WERI-Rb-1 (cell line): ENCODE measurements at places on chromosomes 7 and 10.

DNA sequence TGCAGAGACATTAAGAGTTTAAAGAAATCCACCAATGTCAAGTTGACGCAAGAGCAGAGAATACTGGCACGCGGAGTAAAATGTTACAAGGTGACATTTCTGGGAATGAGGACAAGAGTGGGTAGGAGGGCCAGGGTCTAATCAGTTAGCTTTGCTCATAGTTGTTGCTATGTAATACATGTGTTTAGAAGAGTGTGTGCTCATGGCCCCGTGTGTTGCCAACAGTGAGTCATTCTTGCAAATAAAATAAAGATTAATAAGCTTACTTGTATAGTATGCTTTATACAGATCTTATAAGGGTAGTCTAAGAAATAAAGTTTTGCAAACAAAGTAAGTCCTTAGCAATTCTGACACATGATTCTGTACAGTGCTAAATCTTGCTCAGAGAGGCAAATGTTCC is 64.5 kb downstream of the DNMBP start:
- no peak for DNase-seq

GRCh38 chr10:124955243-124955642 is 13.3 kb downstream of the ZRANB1 start:
- DNase-seq, result no peak

- DNase-seq, result no peak
Measured at GRCh38 chr10:61342858-61343572, 110.2 kb downstream of the TMEM26 start.

GRCh38 chr7:138713191-138713590 is 12.0 kb upstream of the SVOPL start:
- DNase-seq, result no peak

GRCh38 chr7:103301441-103301840 is 4.2 kb downstream of the PMPCB start:
- DNase-seq, result no peak

DNA sequence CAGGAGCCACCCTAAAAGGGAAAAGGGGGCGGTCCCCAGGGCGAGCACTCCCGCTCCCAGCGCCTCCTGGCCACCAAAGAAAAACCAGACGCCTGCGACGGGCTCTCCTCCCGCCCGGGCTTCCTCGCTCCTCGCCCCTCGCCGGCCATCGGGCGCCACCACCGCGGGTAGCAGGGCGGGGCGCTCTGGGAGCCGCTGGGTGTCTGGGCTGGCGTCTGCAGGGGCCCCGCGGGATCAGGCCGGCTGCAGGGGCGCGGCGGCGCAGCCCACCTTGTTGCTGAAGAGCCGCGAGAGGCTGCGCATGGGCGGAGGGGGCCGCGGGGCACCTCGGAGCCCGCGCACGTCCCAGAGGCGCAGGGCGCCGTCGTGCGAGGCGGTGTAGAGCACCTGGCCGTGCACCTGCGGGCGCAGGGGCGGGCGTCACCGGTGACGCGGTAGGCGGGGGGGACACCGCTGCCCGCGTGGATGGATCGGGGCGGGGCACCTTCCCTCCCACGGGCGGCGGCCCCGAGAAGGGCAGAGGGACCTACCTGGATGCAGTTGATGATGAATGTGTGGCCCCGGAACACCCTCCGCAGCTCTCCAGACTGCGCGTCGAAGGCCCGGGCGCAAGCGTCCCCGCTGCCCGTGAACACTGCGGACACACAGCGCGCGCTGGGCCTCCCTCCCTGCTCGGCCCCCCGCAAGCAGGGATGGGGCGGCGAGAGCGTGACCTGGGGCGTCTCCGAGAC is 28.3 kb downstream of the WDR86 start:
- DNase-seq, result peak; percentile 25

DNA sequence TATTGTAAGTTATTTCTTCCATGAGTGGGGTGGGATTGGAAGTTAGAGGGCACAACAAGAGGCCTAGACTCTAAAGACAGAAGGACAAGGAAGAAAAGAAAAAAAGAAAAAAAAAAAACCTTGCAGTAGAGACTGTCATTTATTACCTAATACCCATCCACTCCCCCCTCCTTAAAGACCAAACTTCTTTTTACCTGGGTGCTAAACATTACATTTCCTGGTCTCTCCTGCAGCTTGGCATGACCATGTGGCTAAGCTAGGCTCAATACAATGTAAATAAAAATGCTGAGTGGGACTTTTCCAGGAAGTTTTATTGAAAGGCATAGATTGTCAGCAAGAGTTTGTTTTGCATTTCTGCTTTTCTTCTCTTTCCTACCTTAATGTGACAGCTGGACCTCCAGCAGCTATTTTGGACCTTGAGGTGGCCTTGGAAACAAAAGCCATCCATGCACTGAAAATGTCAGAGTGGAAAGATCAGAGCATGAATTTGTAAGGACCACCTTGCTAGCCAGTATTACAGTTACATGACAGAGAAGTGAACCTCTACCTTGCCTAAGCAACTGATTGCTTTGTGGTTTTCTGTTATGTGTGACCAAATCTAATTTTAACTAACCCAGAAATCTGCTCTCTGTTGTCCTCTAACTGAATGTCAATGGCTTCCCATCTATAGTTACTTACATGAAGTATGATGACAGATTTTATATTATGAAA is 81.3 kb upstream of the SFMBT2 start:
- no peak for DNase-seq

GRCh38 chr10:99784016-99784726 is 1.7 kb downstream of the ABCC2 start:
- DNase-seq, result no peak

GRCh38 chr7:102279537-102280400 is 6.9 kb upstream of the SH2B2 start:
- DNase-seq, result peak; percentile 72

- DNase-seq, result no peak
Measured at GRCh38 chr10:70575874-70576802, 26.4 kb downstream of the PRF1 start.

DNA sequence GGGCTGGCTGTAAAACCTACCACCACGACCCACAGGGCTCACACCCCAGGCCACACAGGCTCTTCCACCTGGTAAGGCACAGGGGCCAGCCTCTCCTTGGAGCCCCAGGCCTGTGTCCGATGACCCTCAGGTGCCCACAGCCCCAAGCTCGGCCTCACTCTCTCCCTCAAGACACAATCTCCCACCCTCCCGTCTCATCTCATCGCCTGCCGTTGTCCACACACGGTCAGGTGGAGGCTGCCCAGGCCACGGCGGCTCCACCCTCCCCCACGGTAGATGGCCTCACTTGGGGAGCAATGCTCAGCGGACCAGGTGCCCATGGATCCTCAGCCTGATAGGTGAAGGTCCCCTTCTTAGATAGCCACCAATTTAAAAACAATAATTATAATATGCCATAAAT is 8.7 kb upstream of the UTF1 start:
- no peak for DNase-seq

- no peak for DNase-seq
Measured at GRCh38 chr10:102457591-102458150, 6.3 kb upstream of the C10orf95 start.

- DNase-seq, result peak; percentile 16
Measured at GRCh38 chr10:31319602-31320549, 860 bp downstream of the ZEB1 start.

DNA sequence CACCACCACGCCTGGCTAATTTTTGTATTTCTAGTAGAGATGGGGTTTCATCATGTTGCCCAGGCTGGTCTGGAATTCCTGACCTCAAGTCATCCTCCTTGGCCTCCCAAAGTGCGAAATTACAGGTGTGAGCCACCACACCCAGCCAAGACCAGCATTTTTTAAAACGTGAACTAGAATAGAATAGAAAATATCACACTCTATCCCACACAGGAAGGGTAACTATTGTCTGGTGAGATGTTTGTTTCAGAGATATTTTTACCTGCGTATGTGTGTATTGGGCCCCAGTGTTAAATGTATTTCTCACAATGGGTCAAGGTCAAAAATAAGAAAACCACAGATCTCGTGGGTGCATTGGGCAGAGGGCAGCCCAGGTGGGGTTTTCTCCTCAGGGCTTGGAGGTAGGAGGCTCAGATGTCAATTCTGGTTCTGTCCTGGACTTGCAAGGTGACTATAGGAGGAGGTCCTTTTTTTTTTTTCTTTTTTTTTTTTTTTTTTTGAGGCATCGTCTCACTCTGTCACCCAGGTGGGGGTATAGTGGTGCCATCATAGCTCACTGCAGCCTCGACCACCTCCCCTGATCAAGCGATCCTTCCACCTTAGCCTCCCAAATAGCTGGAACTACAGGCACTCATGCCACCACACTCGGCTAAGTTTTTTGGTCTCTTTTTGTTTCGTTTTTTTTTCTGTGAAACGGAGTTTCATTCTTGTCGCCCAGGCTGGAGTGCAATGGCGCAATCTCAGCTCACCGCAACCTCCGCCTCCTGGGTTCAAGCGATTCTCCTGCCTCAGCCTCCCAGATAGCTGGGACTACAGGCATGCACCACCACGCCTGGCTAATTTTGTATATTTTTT is 19.0 kb downstream of the SH2B2 start:
- DNase-seq, result no peak

DNA sequence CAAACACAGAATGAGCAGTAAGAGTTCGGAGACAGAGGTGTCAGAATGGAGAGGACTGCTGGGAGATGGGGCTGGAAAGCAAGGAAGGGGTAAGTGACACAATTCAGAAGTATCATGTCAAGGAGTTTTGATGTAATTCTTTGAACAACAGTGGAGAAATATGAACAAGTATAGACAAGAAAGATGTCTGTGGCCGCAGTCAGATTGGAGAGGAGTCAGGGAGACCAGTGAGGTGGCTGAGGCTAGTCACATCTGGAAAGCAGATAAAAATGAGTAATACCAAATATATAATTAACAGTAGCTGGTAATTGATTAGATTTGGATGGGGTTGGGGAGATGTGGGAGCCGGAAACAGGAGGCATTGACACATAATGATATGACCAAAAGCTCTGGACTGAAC is 540.9 kb downstream of the SUGCT start:
- DNase-seq, result no peak

DNA sequence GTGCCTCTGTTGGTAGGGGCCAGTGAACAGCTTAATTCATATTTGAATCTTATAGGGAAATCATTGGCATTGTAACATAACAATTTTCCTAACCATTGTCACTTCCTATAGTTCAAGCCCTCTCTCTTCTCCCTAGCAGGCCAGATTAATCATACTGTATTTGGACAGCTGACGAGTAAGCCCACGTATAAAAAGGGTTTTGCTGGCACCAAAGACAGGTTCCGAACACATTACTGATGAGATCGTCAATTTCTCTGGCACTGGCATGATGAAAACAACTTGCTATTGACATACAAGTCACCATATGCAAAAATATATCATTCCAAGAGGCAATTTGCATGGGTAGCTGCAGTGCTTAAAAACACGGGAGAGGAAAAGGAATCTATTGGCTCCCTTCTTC is 891.1 kb upstream of the AUTS2 start:
- no peak for DNase-seq

GRCh38 chr10:91043173-91043910 is 122.5 kb upstream of the ANKRD1 start:
- peak; percentile 12 for DNase-seq

GRCh38 chr7:111371437-111371836 is 190.9 kb downstream of the IMMP2L start:
- no peak for DNase-seq

GRCh38 chr7:45974540-45975360 is 53.7 kb upstream of the IGFBP3 start:
- DNase-seq, result no peak
